ENCODE measurements at places on chromosomes 4 and X.

GRCh38 chr4:148443512-148444295 is 1.5 kb upstream of the NR3C2 start:
- DNase-seq = no peak

GRCh38 chrX:154057791-154058190 is 38.1 kb upstream of the IRAK1 start:
- no peak for DNase-seq

DNA sequence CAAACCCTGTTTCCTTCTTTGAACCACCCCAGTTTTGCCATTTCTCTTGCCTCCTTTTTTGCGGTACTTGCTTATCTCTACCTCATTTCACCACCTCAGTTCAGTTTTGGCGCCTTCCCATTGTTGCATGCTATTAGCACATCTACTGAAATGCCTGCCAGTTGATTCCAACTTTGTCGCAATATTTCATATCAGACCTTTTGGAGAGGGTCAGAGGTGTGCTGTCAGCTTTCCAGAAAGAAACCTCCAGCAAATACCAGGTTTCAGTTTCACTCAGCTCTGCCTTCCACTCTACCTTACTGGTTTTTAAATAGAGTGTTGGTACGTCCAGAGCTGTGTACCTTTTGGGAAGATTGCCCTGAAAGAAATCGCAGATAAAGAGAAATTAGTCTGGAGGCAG is 91.9 kb upstream of the CPEB2 start:
- DNase-seq = no peak

GRCh38 chrX:80430826-80431504 is 10.7 kb downstream of the TENT5D start:
- DNase-seq = no peak

DNA sequence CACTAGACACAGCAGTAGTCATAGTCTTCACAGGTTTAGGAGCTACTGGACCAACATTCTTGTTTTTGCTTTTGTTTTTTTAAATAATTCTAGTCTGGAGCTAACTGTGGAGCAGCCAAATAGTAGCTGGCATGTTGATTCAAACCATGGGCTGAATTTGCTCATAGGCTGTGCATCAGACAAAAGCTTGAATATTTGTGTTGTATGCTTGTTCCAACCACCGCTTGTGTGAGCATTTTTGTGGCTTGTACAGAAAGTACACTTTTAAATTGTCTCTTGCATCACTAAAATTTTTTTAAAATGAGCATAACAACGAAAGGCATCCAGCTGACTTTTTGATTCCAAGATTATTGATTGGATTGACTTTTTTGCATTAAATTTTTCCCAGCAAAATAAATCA is 39.6 kb downstream of the CCNI start:
- DNase-seq = no peak

DNA sequence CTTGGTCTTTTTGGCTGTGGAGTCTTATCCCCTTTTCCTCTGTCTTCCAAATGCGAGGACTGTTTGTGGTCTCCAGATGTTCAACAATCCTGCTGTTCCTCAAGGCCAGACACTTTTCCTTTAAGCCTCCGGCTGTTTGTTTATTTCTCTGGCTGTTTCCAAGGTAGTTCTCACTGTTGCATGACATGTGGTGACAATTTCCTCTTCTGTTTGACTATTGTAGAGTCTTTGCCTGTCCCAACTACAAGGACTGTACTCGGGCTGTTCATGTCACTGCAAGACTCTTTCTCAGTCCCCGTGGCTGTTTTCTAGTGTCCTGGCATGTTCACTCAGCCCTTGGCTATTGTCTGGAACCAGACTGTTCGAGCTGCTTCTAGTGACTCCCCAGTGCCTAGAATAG is 50.6 kb downstream of the ZNF157 start:
- no peak for DNase-seq

DNA sequence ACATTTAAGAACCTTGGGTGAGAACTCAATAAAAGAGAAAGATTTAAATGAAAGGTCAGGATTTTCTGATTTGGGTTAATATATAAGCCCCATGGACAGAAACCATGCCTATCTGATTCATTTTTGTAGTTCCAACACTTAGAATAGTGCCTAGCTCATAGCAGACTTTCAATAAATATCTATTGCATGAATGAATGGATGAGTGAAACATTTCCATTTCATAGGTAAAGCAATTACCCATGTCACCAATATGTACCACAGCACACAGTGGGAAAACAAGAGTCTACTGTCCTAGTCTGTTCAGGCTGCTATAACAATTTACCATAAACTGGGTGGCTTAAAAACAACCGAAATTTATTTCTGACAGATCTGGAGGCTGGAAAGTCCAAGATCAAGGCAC is 63.9 kb upstream of the PTPN13 start:
- DNase-seq = no peak

- no peak for DNase-seq
Measured at GRCh38 chrX:40167233-40167849, 69.6 kb upstream of the BCOR start.

- no peak for DNase-seq
Measured at GRCh38 chrX:108071578-108071977, 19.8 kb downstream of the PSMD10 start.

GRCh38 chr4:152693871-152694270 is 14.1 kb upstream of the TMEM154 start:
- no peak for DNase-seq

Data from NCI-H1930 (cell line).